Epithelial cell of alveolus of lung (primary cell): ENCODE measurements at places on chromosomes 7 and 10. TPM values are rescaled to one million over a fixed set of nuclear protein-coding genes. Genes with fewer than 3 reads are reported as not detected.

Gene ANXA8
- 0.40 and 7.6 TPM in 2 replicates for total RNA-seq

Gene TUBAL3
- total RNA-seq = under 0.01 TPM in 1 of 2 replicates, not detected in the other

Gene GSTO2
- total RNA-seq = 8.9 and 18.4 TPM in 2 replicates

Gene OR2A42
- total RNA-seq = not detected in 2 replicates

Gene RBM20
- total RNA-seq = 0.24 and 1.2 TPM in 2 replicates

Gene GCK
- total RNA-seq = 0.56 and 1.2 TPM in 2 replicates

Gene GIMAP1
- under 0.01 TPM in 1 of 2 replicates, not detected in the other for total RNA-seq

Gene UNC5B
- total RNA-seq = 9.8 and 35.6 TPM in 2 replicates

Gene PTN
- total RNA-seq = 34.1 and 37.0 TPM in 2 replicates

Gene KCNMA1
- 1.8 and 7.0 TPM in 2 replicates for total RNA-seq

Gene C7orf57
- total RNA-seq = under 0.01 TPM in 1 of 2 replicates, not detected in the other

Gene TSC22D4
- total RNA-seq = 35.6 and 79.0 TPM in 2 replicates

Gene HOXA13
- total RNA-seq = not detected in 2 replicates

Gene CEP55
- 8.3 and 39.0 TPM in 2 replicates for total RNA-seq

Gene LIPJ
- not detected in 2 replicates for total RNA-seq
